ENCODE measurements at places on chromosomes 6 and 20.

DNA sequence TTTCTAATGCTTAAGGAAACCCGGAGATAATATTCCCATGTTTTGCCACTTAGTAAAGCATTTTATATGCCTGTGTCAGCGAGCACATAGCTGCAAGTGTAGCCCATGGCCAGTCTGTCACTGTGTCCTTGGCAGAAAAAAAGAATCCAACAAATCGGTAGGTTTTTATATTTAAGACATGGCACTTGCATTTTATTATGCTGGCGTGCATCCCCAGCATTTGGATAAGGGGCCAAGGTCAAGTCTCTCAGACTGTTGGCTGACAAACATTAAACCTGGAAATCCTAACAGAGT is 1.2 kb upstream of the ZNF184 start:
- no peak for DNase-seq

DNA sequence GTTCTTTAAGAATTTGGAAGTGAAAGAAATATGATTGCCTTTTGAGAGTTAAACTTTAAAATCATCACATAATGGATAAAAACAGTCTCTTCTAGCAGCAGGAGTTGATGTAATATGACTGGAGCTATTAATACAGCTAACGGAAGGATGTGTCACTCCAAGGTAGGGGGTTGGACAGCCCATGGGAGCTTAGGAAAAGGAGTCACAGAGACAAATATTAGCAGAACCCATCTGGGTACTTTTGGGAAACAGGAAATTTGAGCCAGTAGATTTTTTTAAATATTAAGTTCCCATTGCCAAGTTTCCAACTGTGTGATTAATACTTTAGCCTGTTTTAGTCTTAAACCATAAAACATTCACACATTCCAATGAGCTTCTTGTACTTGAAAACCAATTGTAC is 164.7 kb upstream of the RIMS1 start:
- DNase-seq = no peak

GRCh38 chr20:10799735-10800134 is 125.9 kb upstream of the JAG1 start:
- no peak for DNase-seq

GRCh38 chr6:150327117-150327774 is 41.6 kb upstream of the IYD start:
- DNase-seq = no peak

DNA sequence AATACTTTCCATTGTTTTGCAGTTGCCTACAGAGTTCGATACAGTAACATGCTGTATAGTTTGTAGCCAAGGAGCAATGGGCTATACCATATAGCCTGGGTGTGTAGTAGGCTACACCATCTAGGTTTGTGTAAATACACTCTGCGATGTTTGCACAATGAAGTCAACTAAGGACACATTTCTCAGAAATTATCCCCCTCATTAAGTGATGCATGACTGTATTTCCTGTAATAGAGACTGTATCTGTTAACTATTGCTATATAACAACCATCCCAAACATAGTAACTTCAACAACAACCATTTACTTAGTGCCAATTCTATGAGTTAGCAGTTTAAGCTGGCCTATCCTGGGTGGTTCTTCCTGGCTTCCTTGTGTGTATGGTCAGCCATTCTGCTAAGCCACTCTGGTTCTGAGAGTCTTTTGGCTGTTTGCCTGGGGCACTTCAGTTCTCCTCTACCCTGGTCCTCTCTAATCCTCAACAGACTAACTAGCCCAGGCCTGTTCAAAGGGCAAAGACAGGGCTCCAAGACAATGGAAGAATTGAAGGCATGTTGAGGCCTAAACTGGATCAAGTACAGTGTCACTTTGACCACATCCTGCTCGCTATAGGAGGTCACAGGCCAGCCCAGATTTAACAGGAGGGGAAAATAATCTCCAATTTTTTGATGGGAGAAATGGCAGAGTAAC is 124.0 kb downstream of the PLCB1 start:
- peak; percentile 26 for DNase-seq
